Mesangial cell (primary cell): ENCODE measurements at places on chromosomes 16 and 17. TPM values are rescaled to one million over a fixed set of nuclear protein-coding genes. Genes with fewer than 3 reads are reported as not detected.

Gene LGALS9C
- not detected in 2 replicates for total RNA-seq

Gene NPIPB4
- total RNA-seq, result 11.9 and 17.9 TPM in 2 replicates

Gene ITGA2B
- 0.13 and 0.16 TPM in 2 replicates for total RNA-seq

Gene KRTAP4-5
- not detected in 2 replicates for total RNA-seq

Gene KRT222
- total RNA-seq, result 0.16 and 1.3 TPM in 2 replicates

Gene CDH13
- 53.9 and 98.6 TPM in 2 replicates for total RNA-seq
